ENCODE measurements at places on chromosomes 3 and 15. TPM values are rescaled to one million over a fixed set of nuclear protein-coding genes. Genes with fewer than 3 reads are reported as not detected.

DNA sequence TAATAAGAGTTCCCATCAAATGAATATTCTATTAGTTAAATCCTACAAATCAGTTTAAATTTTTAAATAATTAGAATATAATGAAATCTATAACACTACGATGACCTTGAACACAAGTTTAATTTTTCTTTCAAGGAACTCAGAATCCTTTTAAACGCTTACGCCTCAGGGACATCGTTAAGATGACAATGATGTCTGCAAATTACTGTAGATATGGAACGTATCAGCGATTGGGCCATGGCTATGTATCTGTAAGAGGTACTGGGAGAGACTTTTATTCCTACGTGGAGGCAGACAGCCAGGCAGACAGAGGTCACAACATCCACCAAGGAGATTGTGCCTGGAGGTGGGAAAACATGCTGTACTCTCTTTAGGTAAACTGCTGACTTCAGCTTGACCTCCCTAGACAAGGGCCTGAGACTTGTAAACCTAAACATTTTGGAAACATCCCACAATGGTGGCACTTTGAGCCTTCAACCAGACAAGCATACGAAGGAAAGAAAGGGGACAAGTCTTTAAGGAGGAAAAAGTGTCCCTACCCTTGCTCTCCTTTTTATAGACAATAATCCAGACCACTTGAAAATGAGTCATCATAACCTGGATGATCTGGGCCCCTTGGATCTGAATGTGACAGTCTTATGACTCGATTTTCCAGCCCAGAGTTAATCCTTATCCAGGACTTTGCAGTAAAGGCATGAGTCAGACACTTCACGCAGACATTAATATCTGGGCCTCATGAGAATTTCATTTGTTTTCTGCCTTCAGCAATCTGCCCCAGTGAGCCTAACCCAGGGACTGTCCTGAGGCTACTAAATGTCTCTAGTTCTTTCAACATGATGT is 6.8 kb upstream of the LDHAL6B start:
- no peak for DNase-seq

The CLDND1 gene
- total RNA-seq = 134 TPM

- no peak for DNase-seq
Observed at GRCh38 chr15:56001471-56002078, 8.2 kb upstream of the NEDD4 start.

DNA sequence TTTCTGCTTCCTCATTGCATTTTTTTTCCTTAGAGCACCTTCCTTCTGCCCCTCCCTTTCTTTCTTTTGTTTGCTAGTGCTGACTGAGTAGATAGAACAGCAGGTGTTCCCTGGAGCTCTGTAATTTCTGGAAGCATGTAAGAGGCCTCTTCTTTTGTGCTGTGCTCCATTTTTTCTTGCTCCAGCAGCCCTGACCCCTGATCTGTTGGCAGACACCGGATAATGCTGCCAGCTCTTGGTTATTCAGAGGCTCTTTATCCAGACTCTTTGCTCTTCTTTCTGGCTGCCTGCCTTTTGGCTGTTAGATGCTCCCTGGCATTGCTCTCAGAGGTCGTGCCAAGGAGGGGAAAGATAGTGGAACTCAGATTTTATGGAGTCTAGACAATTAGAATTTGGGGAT is 104.4 kb upstream of the RBMS3 start:
- no peak for DNase-seq

The GOLGA8G gene
- not detected for total RNA-seq

Measured in uterus (tissue), 4 donors.